ENCODE measurements at places on chromosomes 12 and 14.

GRCh38 chr14:54493293-54493692 lies 4.5 kb upstream of the GMFB start:
- DNase-seq: no peak

DNA sequence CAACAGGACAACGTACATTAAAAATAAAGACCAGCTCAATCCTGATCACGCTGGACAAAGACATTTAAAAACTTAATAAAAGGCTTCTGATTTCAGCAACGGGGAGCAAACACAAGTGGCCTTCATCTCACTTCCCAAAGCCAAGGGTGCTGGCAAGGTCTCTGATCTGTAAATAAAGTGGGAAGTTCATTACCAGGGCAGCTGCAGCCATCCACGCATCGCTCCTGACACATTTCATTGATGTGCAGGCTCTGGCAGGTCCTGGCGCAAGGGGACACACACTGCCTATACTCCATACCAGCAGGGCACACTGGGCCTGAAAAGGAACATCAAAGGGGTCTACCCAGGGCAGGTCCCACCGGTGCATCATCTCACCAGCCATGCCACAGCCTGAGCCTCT lies 51.0 kb downstream of the VWF start:
- no peak for DNase-seq

GRCh38 chr12:73629893-73630831 lies 907.5 kb upstream of the ATXN7L3B start:
- no peak for DNase-seq

GRCh38 chr14:100796946-100797345 lies 29.0 kb upstream of the MEG3 start:
- DNase-seq: no peak

DNA sequence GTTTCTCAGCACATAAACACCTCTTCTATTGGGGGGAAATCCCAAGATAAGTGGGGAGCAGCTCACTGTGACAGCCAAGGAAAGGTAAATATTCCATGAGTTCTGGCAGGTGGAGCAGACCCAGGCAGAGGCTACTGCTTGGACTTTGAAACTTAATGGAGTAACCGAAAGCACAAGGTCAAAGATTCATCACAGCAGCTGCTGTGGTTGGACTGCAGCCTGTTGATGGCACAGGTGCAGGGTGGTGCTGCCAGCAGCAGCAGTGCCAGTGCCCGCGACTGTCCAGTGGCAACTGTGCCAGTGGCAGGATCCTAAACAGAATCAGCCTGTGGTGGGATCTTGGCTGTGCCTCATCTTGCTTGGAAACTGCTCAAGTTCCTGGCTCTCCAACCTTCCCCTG lies 81.4 kb upstream of the ARID2 start:
- DNase-seq: no peak

GRCh38 chr14:89933002-89933401 lies 21.5 kb downstream of the EFCAB11 start:
- no peak for DNase-seq

GRCh38 chr12:91603060-91603459 lies 420.4 kb upstream of the DCN start:
- no peak for DNase-seq

- DNase-seq: no peak
Measured at GRCh38 chr14:93982230-93983007, 6.0 kb upstream of the ASB2 start.

- no peak for DNase-seq
Measured at GRCh38 chr14:58625438-58625837, 12.3 kb upstream of the DACT1 start.
